Esophagus muscularis mucosa (tissue), 4 donors: ENCODE measurements at places on chromosomes 12 and 14. TPM values are rescaled to one million over a fixed set of nuclear protein-coding genes. Genes with fewer than 3 reads are reported as not detected.

Gene SOAT2
- total RNA-seq: not detected

DNA sequence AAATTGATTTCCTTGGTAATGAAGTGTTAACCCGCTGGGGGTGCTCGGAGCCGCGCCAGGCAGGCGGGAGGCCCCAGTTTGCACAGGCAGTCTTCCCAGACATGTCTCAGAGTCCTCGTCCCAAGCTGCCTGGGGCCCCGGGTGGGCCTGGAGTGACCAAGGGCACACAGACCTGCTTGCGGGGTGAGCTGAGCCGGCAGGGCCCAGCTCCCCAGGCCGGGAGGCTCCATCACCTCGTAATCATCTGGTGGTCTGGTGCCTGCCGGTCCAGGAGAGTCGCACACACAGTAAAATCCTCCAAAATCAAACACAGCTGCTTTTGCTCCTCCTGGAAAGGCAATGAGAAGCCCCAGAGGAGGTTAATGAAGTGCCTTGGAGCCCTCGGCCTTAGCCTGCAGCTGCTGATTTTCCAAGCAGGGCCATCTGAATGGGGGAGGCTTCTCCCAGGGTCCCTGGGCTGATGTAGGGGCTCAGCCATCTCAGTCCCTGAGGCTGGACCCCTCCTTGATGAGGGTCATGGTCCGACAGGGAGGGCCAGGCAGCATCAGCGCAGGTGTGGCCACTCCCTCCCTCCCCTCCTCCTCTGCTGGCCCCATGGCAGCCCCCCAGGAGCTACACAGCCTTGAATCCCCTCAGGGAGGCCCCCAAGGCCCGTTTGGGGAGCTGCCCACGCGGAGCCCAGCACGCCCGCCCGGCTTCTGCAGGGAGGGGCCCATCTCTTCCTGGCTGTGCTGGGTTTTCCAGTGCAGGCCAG, 39.4 kb upstream of the FBRSL1 start:
- H3K27me3 ChIP-seq: no peaks in the 10 kb centered on the region
- H3K4me1 ChIP-seq: peaks cover 9% of the 10 kb centered on the region
- no peaks in the 10 kb centered on the region for H3K36me3 ChIP-seq
- no peak overlapping the region for H3K4me3 ChIP-seq
- H3K27ac ChIP-seq: no peak overlapping the region

DNA sequence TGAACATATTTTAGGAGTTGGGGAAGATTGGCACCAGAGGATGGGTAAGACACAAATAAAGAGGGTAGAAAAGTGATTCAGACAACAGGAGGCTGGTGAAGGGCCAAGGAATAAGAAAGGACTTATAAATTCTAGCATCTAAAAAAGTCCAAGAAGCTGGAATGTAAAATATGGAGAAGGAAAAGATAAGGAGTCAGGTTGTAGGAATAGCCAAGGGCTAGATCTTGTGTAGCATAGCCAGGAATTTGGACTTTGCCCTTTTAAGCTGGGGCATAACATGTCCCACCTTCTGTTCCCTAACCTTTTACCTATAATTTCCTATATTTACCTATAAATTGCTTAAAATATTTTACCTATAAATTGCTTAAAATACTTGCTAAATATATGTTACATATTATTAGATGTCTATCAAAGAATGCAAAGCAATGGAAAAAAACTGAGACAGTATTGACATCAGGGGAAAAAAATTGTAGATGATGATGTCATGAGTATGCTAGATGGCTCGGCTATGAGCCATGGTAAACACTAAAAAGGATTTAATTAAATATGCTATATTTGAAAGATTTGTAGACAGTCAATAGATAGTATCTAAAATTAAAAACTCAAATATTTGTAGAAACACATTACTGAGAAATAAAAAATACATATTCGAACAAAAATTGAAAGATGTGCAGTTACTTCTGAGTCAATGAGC, 99.7 kb upstream of the PLEKHG7 start:
- no peaks in the 10 kb centered on the region for H3K4me1 ChIP-seq
- no peaks in the 10 kb centered on the region for H3K36me3 ChIP-seq
- no peaks in the 10 kb centered on the region for H3K27me3 ChIP-seq
- H3K27ac ChIP-seq: no peak overlapping the region

DNA sequence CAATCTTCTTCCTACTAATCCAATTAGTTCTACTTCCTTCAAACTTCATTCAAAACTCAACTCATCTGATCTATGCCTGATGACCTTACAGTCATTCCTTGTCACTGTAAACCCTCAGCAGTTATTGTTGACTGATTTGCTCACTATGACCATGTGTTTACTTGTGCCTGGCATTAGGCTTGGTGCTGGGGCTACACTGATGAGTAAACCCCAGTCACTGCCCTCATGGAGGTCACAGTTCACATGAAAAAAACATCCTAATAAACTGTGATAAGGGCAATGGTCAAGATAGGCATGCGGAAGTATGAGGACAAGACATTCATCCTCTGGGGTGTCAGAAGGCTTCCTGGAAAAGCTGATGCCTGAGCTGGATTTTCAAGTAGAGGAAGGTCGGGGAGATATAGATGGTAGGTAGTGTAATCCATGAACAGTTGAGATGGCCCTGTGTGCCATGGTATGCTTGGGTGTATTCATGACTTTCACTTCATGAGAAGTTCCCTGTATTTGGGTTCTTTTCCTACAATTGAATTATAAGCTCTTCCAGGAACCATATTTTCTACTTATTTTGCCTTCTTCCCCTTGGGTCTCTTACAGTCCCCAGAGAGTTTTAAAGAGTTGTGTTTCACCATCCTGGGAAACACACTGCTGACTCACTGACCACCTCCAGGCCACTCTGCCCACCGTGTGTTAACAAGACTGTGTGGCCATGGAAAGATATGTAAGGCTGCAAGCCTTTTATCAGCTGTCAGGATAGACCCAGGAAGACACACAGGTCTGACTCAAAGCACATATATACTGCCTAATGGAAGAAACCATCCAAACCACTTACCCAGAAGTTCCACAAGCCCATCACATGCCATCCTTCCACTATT, 38.7 kb upstream of the DUSP6 start:
- no peaks in the 10 kb centered on the region for H3K27me3 ChIP-seq
- no peak overlapping the region for H3K4me3 ChIP-seq

GRCh38 chr14:61296151-61296550, 15.0 kb upstream of the TMEM30B start:
- DNase-seq: peak; percentile 62
- H3K4me1 ChIP-seq: peaks cover 4% of the 10 kb centered on the region
- no peaks in the 10 kb centered on the region for H3K27me3 ChIP-seq
